Esophagus squamous epithelium (tissue), 5 donors: ENCODE measurements at places on chromosomes 13 and 19.

DNA sequence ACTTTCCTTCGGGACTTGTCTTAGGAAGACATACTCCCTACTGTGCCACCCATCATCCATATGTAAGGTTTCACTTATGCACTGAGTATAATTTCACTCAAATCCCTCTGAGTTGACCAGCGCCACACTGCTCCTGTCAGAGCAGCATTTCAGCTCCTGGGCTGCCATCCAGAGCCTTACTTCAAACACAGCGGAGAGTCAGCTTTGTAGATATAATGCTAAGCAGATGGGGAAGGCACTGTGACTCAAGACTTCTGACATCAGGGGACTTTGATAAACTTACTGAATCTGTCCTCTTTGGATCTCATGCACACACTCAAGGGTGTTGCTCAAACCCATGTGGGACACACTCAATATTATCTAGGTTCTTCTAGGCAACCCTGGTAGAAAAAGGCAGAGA lies 34.9 kb downstream of the DOCK9 start:
- DNase-seq: no peak

- no peak for DNase-seq
These were observed 85.9 kb downstream of the MBNL2 start for GRCh38 chr13:97307882-97308624.

- DNase-seq: no peak
These were observed 629.7 kb downstream of the LIG4 start for GRCh38 chr13:107585469-107586180.

GRCh38 chr13:40120781-40121180 lies 465.3 kb downstream of the COG6 start:
- DNase-seq: no peak

DNA sequence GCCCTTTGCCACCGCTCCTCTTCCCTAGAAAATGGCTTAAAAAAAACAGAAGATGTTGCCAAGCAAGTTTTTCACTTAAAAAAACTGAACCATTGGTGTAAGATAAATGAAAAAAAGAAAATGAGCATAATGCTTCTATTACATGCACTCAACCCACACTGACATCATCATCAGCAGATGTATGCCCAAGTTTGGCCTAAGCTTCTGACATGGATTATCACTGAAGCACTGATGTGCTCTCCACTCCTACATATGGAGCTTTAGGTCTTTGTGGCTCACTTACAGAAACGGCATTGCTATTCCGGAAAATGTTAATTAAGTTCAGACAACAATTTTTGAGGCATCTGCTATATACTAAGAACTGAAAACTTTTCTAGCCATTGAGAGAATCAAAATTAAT lies 8.0 kb downstream of the RXFP2 start:
- DNase-seq: no peak

DNA sequence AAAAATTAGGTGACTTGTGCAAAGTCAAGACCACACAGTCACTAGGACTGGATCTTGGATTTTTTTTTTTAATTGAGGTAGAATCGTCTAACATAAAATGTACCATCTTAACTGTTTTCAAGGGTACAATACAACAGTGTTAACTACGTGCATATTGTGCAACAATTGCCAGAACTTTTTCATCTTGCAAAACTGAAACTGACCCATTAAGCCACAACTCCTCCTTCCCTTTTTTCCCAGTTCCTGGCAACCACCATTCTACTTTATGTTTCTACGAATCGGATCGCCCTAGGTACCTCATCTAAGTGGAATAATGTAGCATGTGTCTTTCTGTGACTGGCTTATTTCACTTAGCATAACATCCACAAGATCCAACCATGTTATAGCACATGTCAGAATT lies 37.5 kb upstream of the POMP start:
- no peak for DNase-seq

DNA sequence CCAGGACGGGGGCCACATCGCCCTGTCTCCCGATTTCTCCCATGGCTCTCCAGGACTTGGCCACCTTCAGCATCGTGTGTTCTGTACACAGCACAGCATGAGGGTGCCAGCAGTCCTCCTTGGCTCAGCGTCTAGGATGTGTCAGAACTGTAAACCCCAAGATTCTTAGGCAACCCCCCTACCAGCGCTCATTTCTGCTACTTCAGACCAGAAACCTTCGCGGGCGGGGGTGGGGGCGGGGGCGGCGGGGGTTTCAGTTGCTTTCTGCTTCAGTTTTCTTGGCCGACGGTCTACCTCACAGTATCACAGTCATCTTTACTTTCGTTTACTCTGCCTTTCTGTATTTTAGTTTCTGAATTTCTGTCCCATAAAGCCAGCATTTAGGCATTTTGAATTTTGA lies 82.4 kb downstream of the GGACT start:
- no peak for DNase-seq

- DNase-seq: no peak
These were observed 73.4 kb downstream of the RUBCNL start for GRCh38 chr13:46313432-46314257.

DNA sequence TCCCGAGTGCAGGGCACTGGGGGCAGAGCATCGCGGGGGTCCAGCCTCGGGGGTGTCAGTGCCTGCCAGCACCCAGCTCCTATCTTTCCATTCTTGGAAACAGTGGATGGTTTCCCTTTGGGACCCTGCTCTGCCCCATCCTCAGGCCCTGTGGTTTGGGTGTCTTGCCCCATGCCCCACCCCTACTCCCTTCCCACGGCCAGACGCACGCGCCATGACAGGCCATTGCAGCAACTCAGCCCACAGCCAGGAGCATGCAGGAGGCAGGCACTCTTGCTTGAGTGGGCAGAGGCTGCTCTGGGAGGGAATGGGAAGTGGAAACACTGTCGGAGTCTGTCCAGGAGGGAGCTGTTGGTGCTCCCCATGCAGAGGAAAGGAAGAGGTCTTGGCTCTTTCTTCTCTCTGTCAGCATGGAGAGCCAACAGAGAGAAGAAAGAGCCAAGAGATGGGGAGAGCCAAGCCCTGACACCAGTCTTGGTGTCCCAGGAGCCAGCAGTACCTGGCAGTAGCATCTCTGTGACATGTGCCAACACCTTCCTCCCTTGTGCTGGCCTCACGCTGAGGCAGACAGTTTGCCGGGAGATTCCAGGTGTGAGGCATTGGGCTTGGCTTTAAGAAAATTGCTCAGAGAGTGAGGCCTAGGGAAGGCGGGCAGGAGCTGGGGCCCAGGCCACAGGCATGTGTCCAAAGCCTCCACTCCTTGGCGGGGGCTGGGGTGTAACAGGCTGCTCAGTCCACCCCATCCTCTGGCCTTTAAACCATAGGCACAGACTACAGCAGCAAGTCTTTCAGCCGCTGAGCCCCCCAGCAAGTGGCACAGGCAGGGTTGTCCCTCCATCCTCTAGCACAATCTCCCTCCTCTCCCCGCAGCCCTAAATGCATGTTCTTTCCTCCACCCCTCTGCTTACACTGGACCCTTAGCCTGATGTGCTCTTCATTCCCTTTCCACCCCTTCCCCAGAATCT lies 86.7 kb upstream of the UQCRFS1 start:
- DNase-seq: no peak

- DNase-seq: no peak
These were observed 1177.3 kb upstream of the MIR17HG start for GRCh38 chr13:90170208-90170607.

GRCh38 chr13:36673352-36673751 lies 468 bp upstream of the SERTM1 start:
- no peak for DNase-seq

DNA sequence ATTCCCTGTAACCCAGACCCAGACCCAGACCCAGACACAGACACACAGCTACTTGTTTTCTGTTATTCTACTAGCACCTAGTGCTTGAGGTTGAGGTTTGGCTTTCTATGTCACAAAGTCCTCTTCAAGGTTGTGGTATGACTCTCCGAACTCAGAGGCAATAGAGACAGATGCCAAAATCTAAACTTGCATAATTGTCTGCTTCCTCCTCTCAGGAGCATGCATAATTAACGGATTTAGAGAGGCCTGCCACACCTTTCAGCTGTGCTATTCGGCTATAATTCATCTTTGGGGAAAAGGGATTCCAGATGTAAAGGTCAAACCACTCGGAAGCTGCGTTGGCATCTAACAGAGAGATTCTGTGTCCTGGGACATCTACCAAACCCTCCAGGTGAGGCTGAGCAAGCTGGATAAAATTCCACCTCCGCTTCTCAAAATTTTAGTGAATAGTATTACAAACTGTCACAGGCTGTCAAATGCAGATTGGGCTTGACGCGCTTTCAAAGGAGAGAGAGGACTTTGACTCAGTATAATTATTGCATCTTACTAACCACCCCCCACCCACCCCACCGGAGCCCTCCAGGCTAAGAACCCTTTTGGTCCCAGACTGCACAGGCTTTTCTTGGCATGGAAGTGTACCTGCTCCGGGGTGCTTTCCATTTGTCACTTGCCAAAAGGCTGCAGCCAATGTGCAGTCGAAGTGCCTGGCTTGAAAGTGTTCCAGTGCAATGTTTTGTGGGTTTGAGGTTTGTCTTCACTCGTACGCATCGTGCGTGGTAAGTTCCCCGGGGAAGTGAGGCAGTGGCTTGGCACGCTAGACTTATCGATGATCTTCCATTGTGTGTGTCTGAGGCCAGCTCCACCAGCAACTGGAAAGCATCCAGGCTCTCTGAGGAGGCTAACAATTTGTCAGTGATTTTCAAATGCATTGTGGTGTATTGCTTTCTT lies 194.1 kb downstream of the TDRD3 start:
- no peak for DNase-seq

DNA sequence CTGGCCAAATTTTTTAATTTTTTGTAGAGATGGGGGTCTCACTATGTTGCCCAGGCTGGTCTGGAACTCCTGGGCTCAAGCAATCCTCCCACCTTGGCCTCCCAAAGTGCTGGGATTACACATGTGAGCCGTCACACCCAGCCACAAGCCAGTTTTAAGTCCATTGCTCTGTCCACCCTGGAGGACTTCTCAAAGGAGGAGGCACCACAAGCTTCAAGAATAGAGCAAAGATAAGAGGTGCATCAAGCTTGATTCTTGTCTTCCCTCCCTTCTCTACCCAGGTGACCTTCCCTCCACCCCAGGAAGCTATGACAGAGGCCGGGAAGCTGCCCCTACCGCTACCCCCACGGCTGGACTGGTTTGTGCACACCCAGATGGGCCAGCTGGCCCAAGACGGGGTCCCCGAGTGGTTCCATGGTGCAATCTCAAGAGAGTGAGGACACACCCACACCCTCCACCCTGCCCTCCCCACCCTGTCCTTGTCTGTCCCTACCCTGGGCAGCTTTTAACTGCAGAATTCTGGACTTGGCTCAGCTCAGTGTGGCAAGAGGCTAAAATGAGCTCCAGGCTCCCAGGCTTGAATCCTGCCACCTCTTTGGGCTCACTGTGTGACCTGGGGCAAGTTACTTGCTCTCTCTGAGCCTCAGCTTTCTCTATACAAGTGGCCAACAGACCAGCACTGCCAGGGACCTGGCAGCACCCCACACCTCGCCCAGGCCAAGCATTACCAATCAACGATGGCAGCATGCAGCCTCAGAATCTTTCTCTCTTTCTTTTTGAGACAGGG lies 5.2 kb downstream of the HSH2D start:
- DNase-seq: no peak

DNA sequence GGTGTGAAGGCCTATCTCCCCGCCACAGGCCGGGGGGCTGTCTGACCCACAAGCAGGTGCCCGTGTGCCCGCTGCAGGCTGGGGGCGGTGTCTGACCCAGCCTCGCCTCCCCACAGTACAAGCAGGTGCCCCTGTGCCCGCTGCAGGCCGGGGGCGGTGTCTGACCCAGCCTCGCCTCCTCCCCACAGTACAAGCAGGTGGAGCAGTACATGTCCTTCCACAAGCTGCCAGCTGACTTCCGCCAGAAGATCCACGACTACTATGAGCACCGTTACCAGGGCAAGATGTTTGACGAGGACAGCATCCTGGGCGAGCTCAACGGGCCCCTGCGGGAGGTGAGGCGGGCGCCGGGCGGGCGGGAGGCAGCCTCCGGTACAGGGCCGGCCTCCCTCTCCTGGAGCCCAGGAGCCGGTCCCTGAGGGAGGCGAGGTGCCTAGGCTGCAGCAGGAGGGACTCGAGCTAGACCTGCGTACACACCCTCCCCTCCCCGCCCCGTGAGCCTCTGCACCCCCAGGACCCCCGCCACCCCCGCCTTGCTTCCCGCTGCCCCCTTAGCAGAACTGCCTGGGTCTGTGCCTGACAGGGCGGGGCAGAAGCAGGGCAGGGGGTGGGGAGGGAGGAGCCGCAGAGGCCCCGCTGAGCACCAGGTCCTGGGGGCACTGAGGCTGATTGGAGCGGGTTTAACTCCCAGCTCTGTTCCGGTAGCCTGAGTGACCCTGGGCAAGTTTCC lies 20.6 kb downstream of the HCN2 start:
- no peak for DNase-seq

DNA sequence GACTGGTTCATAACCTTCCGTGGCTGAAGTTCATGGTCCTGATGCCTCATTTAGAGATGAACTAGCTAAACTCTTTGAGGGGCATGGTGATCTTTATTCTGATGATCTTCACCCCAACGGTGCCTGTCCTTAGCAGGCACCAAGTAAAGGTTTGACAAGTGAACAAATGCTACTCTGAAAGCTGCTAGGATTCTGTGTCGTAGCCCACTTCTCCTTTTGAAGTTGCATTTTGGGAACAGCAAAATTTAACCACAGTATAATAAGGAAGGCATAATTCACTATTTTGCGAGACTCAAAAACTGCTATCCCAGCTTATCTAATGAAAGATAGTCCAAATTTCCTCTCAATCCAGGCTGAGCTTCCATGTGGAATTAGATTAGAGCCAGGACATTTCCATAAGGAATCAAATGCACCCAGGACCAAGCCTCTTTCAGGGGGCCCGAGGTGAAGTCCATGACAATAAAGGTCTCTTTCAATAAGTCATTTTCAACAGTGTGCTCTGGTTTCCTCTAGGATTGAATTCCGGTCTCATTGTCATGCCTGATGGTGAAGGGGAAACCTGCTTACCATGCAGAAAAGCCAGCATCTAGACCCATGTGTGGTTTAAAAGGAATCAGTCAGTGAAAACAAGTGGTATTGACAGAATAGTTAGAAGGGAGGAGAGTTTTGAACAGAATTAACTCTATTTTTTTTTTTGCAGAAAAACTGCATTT lies 23.1 kb downstream of the SIAH3 start:
- no peak for DNase-seq

GRCh38 chr19:42287827-42288107 lies 14.2 kb upstream of the PRR19 start:
- no peak for DNase-seq

GRCh38 chr19:28239270-28239669 lies 973.7 kb downstream of the UQCRFS1 start:
- DNase-seq: no peak

GRCh38 chr19:3990815-3991117 lies 5.5 kb upstream of the EEF2 start:
- no peak for DNase-seq

- DNase-seq: no peak
These were observed 904 bp upstream of the SOX1 start for GRCh38 chr13:112065867-112066623.

DNA sequence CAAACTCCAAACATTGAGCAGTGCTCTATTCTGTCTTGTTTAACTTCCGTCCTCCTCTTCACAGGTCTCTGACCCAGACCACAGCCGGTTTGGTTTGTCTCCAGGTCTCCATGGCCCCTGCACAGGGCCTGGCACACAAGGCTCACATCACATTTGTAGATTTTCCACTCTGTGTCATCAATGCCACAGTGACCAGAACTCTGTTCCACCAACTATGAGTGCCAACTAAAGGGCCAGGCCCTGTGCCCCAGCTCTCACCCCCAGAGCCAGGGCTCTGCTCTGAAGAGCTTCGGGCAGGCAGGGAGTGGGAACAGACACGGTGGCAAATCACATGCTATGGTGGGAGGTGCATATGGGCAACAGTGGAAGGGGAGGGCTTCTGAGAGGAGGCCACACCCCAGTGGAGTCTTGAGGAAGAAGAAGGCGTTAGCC lies 16.0 kb downstream of the SMG9 start:
- DNase-seq: no peak
